Left ventricle myocardium inferior (tissue), 1 donor: ENCODE measurements at places on chromosomes 7 and 10. TPM values are rescaled to one million over a fixed set of nuclear protein-coding genes. Genes with fewer than 3 reads are reported as not detected.
A peak's percentile ranks its signal among the peaks of the same experiment; 100 is the strongest.

Gene EPHB4
- total RNA-seq: 20.3 TPM

Gene TAS2R5
- total RNA-seq: 0.47 TPM

Gene CYP2C19
- not detected for total RNA-seq

DNA sequence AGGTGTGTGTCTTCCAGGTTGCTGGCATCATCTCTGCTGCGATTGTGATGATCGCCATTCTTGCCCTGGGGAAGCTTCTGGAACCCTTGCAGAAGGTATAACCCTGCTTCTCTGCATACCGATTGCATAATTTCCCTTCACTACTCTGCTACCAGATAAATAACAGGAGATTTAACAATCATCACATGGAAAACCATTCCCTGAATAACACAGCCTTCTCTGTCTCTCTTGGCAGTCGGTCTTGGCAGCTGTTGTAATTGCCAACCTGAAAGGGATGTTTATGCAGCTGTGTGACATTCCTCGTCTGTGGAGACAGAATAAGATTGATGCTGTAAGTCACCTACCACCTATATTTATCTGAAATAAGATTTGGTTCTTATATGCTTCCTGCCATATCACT is 33.8 kb downstream of the SLC26A4 start:
- no peak for DNase-seq
- H3K27me3 ChIP-seq: no peaks in the 10 kb centered on the region
- no peak overlapping the region for H3K4me3 ChIP-seq
- H3K36me3 ChIP-seq: no peaks in the 10 kb centered on the region
- H3K27ac ChIP-seq: peak overlapping the region; percentile 46
